ENCODE measurements at places on chromosomes 6 and 20.

GRCh38 chr20:9555781-9556180, 41.4 kb downstream of the LAMP5 start:
- DNase-seq: no peak

GRCh38 chr20:17169585-17170136, 57.2 kb upstream of the PCSK2 start:
- DNase-seq: no peak

GRCh38 chr20:5827098-5827853, 77.1 kb downstream of the SHLD1 start:
- no peak for DNase-seq

- no peak for DNase-seq
Measured at GRCh38 chr6:111377558-111378120, 105.4 kb downstream of the REV3L start.

- no peak for DNase-seq
Measured at GRCh38 chr6:111722179-111722731, 116.6 kb upstream of the TRAF3IP2 start.

GRCh38 chr6:1104988-1105670, 206.8 kb upstream of the FOXQ1 start:
- DNase-seq: no peak

DNA sequence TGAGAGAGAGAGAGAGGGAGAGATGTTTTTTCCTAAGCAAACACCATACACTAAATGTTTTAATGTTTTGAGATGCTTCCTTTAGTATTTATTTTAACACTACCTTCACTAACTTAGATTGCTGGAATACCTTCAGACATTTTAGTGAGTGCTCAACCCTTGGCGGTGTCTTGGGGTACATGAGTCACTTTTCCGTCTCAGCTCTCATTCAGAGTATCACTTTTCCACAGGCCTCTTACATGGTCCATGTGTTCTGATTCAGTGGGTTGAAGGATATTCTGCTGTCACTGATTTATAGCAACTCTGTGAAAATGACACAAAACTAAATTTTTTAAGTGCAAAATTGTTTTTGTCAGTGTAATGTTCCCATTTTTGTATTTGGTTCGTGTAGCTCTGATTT, 217.9 kb downstream of the CLVS2 start:
- DNase-seq: no peak

GRCh38 chr6:18388271-18388670, 1.1 kb downstream of the RNF144B start:
- DNase-seq: no peak

DNA sequence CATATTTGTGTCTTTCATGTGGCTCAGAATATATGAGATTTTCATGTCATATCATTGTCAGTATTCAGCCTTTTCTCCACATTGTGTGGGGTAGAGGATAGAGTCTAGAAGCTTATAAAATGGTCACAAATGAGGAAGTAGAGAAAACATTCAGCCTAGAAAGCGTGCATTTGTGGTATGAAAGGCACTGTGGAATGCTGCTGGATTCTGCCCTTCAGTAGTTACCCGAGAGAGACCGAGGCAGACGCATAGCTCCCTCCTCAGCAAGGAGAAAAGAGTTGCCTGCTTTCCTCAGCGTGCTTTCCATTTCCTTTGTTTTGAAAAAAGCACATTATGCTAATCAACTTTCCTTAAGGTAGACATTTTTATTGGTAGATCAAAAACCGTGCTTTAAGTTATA, 28.7 kb downstream of the MYB start:
- no peak for DNase-seq

DNA sequence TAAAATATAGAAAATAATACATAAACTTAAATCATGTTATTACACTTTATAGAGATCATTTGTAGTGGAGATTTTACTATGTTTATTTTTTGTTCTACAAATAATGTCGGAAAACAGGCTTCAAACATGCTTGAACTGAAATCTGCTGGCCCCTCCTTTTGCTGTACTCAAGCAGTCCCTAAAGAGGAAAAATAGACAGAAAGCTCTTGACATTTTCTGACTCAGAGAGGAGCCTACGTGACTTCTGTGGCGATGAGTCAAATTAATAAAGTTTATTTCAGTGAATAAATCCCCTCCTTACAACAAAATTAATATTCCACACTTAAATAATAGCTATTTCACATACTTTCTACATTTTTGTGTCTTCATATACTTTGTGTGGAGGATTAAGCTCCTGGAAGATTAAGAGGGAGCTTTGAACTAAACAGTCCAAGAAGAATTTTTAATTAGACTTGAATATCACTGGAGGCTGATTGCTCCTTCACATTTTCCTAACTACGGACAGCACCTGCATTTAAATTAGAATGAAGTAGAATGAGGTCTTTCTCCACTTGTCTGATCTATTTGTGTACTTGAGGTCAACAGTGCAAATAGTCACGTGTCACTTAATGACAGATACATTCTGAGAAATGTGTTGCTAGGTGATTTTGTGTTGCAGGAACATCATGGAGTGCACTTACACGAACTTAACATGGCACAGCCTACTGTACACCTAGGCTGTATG, 1.7 kb upstream of the TREM1 start:
- DNase-seq: no peak

GRCh38 chr6:52288216-52288615, 3.7 kb upstream of the MCM3 start:
- no peak for DNase-seq

- DNase-seq: no peak
Measured at GRCh38 chr6:10583509-10583901, 62.4 kb downstream of the GCNT2 start.

DNA sequence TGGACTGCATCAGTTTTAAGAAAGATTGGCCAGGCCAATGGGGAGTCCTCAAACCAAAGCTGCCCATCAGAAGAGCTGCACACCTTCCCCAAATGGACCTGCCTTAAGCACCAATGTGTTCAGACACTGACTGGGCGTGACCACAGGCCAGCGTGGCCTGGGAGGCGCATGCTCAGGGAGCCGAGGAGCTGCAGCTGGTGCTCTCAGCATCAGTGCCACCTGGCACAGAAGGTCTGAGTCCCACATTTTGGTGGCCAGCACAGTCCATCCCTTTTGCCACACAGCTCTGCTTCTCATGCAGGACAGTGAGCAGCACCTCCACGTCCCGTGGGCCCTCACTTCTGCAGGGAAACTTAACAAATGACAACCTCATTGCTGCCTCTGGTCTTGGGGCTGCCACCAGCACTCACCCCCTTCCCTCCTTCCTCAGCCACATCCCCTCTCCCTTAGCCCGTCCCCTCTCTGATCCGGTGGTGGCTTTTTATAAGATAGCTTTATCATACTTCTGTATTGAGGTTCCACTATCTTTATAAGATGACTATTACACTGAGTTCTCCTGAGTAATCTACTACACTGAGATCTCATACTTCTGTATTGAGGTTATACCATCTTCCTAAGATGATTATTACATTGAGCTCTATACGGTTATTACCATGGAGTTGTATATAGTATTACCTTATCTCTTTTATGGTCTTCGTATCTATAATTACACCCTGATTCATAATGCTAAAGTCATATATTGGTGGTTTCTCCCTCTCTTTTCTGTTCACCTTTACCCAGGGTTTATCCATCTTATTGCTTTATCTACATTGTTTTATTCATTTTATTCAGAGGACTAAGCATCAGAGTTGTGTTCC, 109.1 kb downstream of the TOX2 start:
- no peak for DNase-seq

DNA sequence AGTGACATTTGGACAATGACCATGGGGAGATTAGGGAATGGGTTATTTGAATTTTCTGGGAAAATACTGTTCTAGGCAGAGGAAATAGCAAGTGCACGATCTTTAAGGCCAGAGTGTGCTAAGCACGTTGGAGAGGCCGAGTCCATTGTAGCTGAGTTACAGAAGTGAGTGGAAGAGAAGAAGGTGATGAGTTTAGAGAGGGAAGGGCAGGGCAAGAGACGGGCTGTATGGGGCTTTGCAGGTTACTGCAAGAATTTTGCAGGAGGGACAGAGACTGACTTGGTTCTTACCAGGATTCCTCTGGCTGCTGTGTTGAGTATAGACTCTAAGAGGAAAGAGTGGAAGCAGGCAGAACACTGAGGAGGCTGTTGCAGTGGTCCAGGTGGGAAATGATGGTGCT, 1.1 kb upstream of the NCOA3 start:
- no peak for DNase-seq

GRCh38 chr20:37228082-37228481, 33.5 kb downstream of the GHRH start:
- no peak for DNase-seq

DNA sequence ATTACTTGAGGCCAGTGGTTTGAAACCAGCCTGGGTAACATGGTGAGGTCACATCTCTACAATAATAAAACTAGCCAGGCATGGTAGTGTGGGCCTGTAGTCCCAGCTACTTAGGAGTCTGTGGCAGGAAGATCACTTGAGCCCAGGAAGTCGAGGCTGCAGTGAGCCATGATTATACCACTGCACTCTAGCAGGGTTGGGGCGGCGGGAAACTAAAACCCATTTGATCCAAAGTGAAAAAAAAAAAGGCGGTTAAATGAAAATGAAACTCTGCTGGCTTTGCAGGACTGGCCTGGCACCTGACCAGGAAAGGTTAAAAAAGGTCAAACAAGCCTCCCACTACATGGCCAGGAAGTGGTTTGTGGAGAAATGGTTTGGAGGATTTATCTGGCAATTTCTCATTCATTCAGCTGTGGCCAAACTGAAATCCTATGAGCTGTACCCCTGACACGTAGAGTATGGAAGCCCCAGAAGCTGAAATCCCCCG, 36.6 kb downstream of the MTRES1 start:
- DNase-seq: no peak

All from stimulated activated CD4-positive, alpha-beta T cell treated with anti-CD3 and anti-CD28 coated beads, Interleukin-1b, Interleukin-23, amount 100 ng/mL, for 24 hours (primary cell).